ENCODE measurements at places on chromosomes 12 and 14.

DNA sequence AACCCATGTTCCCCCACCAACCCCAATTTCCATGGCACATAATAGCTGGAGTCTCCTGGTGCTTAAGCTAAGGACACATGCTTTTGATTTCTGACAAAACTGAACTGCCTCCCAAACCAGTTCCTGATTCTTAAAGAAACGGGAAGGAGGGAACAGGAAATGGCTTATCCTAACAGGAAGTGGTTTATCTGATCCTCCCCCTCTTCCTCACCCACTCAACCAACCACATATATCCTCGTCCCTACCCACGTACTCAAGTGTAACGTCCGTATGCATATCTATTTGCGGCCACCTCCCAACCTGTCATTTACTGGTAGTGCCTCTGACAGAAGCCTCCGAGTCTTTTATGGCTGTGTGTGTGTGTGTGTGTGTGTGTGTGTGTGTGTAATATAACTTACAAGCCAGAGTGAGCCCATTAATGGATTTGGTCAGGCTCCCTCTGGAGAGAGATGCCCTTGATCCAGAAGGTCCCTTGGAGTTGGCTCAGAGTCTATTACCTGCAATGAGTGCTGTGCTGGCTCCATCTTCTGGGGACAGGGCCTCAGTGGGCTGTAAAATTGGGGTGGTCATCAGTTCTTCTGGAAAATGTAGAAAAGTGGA, 7.7 kb downstream of the DAZAP2 start:
- no peak for DNase-seq

GRCh38 chr12:57590479-57590863, 521 bp upstream of the PIP4K2C start:
- no peak for DNase-seq

DNA sequence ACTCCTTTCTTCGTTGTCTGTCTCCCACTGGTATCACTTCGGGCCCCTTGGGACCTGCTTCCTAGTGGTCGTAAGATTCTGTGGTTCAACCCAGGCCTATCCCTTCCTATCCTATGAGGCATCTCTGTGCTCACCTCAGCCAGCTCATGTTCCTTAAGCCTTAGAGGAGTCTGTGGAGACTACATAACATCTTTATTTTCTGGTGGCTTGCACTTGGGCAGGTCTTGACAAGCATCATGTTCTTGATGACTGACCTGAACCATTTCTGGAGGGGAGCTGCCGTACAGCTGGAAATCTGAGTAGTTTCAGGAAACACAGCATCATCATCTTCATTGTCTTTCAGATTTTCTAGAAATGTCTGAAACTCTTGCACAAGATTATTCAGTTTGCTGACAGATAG, 69.3 kb downstream of the PPFIBP1 start:
- no peak for DNase-seq

- peak; percentile 84 for DNase-seq
Measured at GRCh38 chr12:124771462-124772288, 92.0 kb downstream of the SCARB1 start.

GRCh38 chr12:122080149-122081082, 1.9 kb downstream of the MLXIP start:
- no peak for DNase-seq

- no peak for DNase-seq
Measured at GRCh38 chr12:67690656-67691055, 42.1 kb downstream of the DYRK2 start.

- DNase-seq = no peak
Measured at GRCh38 chr14:58501214-58501816, 73.8 kb downstream of the KIAA0586 start.

- DNase-seq = no peak
Measured at GRCh38 chr14:101219896-101220703, 316.6 kb upstream of the RTL1 start.

DNA sequence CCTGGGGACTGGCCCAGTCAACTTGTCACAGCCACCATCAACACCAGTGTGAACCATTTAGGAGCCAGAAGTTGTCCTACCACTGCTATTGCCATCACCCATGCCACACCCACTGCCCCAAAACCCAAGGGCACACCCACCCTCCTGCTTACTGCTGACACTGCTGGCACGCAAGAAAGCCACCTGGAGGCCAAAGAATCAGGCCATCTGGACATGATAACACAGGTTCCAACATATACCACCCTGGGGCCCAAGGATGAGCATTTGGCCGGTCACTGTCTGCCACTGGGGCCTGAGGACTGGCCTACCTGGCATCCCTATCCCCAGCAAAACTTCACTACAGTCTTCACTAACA, 181.6 kb downstream of the MYRFL start:
- DNase-seq = no peak

- DNase-seq = no peak
Measured at GRCh38 chr14:94173471-94173884, 644 bp upstream of the PPP4R4 start.

DNA sequence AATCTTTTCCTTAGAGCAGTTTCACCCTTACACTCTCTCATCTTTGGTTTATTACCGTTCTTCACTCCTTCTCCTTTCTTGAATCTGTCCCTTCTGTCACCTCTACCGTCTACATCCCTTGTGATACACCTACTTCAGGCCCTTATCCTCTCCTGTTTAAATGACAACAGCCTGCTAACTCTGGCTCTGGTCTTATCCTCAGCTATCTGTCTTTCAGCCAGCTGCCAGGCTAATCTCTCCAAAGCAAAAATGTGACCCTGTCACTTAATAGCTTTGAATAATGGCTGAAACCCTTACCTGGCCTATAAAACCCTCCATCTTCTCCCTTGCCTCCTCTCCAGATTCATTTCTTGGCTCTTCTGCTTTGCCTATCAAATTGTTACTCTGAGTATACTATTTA, 32.3 kb downstream of the BEST3 start:
- DNase-seq = no peak

DNA sequence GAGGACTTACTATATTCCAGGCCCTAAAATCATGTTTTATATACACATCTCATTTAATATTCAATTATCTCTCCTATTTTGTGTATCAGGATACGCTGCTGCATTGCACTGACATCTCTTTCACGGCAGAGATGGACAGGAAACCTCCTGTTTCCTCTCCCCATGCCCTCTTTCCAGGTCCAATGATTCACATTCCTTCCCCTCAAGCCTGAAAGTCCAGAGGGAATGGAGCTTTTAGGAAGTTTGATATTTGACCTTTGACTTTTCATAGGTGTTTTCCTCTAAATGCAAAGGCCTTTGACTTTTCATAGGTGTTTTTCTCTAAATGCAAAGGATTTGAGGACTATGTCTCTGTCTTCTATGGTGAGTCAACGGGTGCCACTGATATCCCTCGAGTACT, 89.5 kb downstream of the STON2 start:
- DNase-seq = no peak

- DNase-seq = no peak
Measured at GRCh38 chr12:121600702-121601336, 20.0 kb upstream of the KDM2B start.

DNA sequence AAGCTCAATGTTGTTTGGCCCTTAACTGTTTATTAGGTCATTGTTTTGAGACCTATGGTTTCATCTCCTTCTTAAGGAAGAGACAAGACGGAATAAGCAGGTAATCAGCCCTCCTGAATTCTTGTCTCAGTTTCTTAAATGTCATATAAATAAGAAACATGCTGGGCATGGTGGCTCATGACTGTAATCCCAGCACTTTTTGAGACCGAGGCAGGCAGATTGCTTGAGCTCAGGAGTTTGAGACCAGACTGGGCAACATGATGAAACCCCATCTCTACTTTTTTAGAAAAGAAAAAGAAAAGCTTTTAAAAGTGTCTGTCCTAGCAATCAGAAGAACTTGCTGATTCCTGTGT, 5.1 kb downstream of the MTRFR start:
- DNase-seq = no peak

GRCh38 chr14:96690713-96691383, 106.3 kb upstream of the VRK1 start:
- DNase-seq = no peak

- DNase-seq = no peak
Measured at GRCh38 chr12:111193496-111193895, 175.4 kb downstream of the PHETA1 start.

GRCh38 chr12:80184926-80185325, 85.6 kb downstream of the OTOGL start:
- DNase-seq = no peak

DNA sequence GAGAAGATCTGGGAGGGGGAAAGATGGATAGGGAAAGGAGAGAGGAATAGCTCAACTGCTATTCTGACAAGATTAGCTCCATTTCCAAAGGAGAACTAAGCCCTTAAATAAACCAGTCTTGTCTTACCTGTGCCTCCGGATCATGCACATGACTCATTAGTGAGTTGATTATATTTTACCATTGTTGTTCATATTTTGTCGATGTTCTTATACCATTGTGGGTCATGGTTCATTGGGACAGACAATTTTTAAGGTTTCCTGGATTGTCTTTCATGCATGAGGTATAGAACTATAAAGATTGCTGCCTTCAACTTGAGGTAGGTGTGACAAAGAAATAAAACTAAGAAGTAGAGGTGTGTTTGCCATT, 243.0 kb upstream of the ATP2B1 start:
- DNase-seq = no peak

DNA sequence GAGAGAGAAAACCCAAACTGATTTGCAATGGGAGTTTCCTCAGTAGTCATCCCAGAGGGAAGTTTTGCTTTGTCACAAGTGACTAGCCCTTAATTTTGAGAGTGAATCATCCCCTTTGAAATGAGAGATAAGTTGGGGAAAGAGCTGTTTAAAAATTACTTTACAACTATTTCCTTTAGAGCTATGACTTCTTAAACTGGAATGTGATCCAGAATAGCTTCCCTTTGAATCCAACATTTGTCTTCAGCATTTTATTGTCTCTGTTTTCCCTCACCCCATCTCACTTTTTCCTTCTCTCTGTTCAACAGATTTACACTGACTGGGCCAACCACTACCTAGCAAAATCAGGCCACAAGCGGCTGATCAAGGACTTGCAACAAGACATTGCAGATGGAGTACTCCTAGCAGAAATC, 109.3 kb downstream of the NAV3 start:
- no peak for DNase-seq

- no peak for DNase-seq
Measured at GRCh38 chr14:45251912-45252311, 1.1 kb downstream of the MIS18BP1 start.

- DNase-seq = no peak
Measured at GRCh38 chr12:10900530-10900929, 8.8 kb downstream of the TAS2R13 start.

DNA sequence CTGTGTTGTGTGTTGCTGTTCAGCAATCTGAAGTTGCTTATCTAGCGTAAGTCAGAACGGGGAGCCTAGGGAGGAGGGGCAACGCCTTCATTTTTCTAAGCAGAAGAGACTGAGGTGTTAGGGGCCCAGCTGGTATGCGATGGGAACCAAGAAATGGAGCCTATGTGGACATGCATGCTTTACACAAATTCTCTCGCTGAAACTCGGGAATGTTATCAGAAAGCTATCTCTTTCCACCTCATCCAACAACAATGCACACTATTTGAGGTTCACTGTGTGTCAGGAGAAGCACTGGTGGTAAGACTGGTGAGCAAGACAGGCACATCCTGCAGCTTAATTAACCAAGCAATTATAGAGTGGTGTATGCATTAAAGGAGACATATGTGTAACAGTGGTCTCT, 89.7 kb downstream of the NRXN3 start:
- no peak for DNase-seq

- DNase-seq = no peak
Measured at GRCh38 chr12:95248604-95249360, 31.2 kb downstream of the VEZT start.

DNA sequence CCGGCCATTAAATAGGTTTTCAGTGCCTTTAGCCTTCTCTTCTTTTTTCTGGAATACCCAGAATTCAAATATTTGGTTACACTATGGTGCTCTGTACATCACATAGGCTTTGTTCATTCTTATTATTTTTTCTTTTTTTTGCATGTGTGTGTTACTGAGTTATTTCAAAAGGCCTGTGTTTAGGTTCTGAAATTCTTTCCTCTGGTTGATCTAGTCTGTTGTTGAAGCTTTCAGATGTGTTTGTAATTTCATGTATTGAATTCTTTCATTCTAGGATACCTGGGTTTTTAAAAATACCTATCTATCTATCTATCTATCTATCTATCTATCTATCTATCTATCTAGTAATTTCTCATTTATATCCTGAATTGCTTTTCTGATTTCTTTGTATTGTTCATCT, 66.9 kb downstream of the FBXO33 start:
- DNase-seq = no peak

GRCh38 chr12:45039757-45040156, 11.1 kb downstream of the DBX2 start:
- DNase-seq = no peak

DNA sequence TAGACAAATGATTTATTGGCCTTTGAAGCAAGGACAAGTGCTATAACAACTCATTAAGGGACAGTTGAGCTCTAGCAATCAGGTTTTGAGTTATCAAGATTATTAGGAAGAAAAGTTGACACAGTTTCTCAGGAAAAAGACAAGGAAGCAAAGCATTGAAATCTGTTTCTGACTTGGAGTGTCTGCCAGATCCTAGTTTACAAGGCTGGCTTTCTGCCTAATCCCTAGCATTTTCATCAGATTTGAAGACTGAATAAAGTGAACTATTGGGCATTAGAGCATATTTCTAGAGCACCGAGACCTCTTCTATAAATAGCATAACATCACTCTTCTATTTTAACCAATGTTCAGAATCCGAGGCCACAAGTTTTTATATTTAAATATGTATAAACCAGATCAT, 7.0 kb downstream of the SYT1 start:
- no peak for DNase-seq

GRCh38 chr14:102088012-102088792, 1.4 kb upstream of the HSP90AA1 start:
- DNase-seq = peak; percentile 29

GRCh38 chr12:97306147-97306546, 156.5 kb upstream of the RMST start:
- DNase-seq = no peak

GRCh38 chr12:111937429-111937828, 75.5 kb downstream of the TMEM116 start:
- no peak for DNase-seq

DNA sequence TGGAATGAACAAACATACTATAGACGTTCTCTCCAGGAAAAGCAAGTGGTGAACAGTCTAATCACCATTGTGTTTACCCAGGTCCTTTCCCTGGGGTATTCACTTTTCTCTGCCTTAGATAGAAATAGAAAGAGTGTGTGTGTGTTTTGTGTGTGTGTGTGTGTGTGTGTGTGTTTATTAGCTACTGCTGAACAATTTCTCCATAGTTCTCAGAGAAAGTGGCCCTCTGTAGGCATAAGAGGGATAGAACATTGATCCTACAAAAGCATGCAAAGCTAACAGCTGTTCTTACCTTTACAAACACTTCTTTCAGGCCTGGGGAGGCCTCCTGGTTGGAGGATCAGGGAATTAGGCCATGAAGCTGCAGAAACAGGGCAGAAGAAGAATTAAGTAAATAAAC, 665.7 kb upstream of the TBX3 start:
- no peak for DNase-seq

- DNase-seq = peak; percentile 74
Measured at GRCh38 chr14:104708606-104709268, 15.3 kb upstream of the ADSS1 start.

GRCh38 chr14:53695692-53696214, 260.9 kb downstream of the BMP4 start:
- no peak for DNase-seq
